ENCODE measurements at places on chromosomes 13 and 19.

DNA sequence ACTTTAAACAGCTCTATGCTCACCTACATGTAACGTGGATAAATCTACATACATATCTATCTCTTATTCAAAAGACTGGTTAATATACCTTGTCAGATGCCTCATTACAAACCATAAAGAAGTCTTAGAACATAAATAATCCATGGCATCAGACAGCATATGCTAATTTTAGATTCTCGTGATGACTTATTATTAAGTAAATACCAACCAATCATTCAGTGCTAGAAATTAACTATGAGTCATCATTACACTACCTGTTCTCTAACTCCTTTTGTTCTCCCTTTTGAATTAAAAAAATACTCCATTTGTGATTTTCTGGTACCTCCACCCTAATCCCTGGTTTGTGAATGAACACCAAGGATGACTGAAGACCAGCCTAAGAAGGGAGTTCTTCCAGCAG is 754.3 kb upstream of the ARGLU1 start:
- DNase-seq: no peak

- DNase-seq: peak; percentile 87
Measured at GRCh38 chr19:661427-662196, 1.4 kb downstream of the RNF126 start.

DNA sequence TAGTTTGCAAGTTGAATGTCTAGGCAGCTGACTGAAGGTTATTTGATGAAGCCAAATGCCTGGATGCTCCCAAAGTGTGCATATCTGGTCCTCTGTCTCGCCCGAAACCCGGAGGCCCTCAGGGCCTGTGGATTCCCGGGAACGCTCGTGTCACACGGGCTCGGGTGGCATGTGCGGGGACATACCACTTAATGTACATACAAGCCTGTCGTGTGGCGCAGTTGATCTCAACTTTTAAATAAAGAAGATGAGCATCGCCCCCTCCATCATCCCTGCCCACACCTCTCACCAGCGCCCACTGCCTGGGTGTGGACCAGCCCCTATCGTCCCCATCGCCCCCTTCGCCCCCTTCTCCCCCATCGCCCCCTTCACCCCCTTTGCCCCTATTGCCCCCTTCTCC is 33.9 kb downstream of the ATP11A start:
- DNase-seq: no peak

DNA sequence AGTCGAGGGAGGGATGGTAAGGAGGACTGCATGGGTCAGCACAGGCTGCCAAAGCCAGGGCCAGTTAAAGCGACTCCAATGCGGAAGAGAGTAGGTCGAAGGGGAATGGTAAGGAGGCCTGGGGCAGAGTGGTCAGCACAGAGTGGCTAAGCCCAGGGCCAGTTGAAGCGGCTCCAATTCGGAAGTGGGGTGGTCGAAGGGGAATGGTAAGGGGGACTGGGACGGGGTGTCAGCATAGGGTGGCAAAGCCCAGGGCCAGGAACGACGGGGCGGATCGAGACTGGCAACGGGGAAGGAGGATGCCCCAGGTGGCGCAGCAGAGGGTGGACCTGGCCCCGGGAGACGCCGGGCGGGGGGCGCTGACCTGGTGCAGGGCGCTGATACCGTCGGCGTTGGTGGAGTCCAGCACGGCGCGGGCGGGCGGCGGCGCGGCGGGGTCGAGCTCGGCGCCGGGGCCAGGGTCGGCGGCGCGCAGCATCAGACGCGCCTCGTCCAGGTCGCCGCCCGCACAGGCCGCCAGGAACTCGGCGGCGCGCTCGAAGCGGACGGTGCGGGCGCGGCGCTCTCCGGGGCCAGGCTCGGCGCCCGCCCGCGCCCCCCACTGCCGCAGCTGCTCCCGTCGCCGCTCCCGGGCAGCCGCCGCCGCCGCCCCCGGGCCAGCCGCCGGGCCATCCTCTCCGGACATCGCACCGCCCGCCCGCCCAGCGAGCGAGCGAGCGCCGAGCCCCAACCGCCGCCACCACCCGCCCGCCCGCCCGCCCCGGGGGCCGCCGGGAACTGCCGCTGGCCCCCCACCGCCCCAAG is at the start of gene PPP1R12C:
PPP1R12C (minus strand) TSS at position 779 of the 804 bp plus-strand sequence; CDS start at position 685, 94 bp downstream.
- DNase-seq: no peak

DNA sequence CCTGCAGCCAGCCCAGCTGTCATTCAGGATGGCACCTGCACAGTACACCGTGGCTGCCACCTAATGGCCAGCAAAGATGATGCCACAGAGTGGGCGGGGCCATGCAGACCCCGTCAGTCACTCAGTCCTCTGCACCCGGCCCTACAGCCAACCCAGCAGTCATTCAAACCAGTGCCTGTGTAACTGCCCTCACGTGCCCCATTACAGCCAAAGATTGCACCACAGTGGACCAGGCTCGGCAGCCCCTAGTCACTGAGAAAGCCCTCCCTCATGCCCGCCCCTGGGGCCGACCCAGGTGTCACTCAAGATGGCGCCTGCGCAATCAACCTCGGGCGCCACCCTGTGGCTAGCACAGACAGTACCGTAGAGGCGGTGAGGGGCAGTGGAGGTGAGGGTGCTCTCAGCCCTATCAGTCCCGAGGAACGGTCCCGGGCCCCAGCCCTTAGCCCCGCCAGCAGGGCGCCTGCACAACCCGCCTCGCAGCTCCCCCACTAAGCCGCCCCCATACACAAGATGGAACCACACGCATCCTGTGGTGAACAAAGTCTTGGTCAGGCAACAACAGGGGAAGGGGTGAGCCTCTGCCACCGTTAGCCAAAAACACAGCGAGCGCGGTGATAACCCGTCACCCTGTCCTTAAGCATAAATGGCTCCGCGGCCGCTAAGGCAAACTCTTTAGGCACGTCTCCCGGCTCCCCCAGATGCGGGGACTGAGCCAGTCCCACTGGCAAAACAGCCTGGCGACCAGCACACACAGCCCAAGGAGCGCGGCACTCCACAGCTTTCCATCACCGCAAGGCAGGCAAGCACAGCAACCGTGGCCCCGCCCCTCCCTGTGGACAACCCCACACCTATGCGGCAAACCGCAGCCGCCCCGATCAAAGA is 2.3 kb downstream of the PEG3 start:
- DNase-seq: no peak

DNA sequence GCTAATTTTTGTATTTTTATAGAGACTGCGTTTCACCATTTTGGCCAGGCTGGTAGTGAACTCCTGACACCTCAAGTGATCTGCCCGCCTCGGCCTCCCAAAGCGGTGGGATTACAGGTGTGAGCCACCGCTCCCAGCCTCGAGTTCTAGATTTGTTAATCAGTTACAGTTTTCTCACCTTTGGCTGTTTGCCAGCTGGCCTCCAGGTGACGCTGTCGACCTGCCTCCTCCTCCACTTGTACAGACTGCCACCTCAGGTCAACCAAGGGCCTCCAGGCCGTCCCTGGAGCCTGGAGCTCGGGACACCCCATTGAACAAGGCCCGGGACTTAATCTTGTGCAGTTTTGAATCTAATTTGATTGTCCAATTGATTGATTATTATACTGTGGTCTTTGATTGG is 45.5 kb downstream of the IER2 start:
- DNase-seq: peak; percentile 60

All from MM.1S (cell line).